Mucosa of descending colon (tissue), 3 donors: ENCODE measurements at places on chromosomes 11 and 22. TPM values are rescaled to one million over a fixed set of nuclear protein-coding genes. Genes with fewer than 3 reads are reported as not detected.

GGT5 gene
- 14.7 TPM for total RNA-seq

OR52H1 gene
- total RNA-seq, result 0.28 TPM

PHF5A gene
- total RNA-seq, result 31.7 TPM

CCDC81 gene
- total RNA-seq, result 0.61 TPM

MS4A10 gene
- not detected for total RNA-seq

F2 gene
- total RNA-seq, result 0.19 TPM

YPEL1 gene
- 2.7 TPM for total RNA-seq

HARBI1 gene
- 4.5 TPM for total RNA-seq

C22orf23 gene
- not detected for total RNA-seq

RTN4R gene
- total RNA-seq, result 3.5 TPM

MPEG1 gene
- 30.8 TPM for total RNA-seq

- DNase-seq, result peak; percentile 99
Measured at GRCh38 chr11:106021967-106022794, at the start of gene MSANTD4. Gene MSANTD4 (minus strand): TSS chr11:106022240. CDS start chr11:106010917, 11,323 bp downstream.

- DNase-seq, result no peak
Measured at GRCh38 chr11:114876234-114876633, 197.9 kb downstream of the NXPE2 start.

DNA sequence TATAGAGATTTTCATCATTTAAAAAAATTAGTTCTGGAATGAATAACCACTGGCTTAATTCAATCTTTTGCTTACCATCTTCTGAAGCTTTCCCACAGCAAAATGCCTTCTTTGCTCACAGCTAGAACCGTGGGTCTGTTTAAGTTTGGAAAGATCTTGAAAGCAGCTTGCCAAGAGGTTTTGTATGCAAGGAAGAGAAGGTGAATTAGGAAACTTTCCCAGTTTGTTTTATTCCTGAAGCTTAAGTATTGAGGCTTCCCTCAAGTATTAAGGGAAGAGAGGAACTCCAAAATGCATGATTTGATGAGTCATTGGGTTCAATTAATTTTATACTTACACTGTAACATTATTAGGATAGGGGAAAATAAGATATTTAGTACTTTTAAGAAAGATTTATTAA lies 1.9 kb upstream of the ARHGEF12 start:
- DNase-seq, result no peak

DNA sequence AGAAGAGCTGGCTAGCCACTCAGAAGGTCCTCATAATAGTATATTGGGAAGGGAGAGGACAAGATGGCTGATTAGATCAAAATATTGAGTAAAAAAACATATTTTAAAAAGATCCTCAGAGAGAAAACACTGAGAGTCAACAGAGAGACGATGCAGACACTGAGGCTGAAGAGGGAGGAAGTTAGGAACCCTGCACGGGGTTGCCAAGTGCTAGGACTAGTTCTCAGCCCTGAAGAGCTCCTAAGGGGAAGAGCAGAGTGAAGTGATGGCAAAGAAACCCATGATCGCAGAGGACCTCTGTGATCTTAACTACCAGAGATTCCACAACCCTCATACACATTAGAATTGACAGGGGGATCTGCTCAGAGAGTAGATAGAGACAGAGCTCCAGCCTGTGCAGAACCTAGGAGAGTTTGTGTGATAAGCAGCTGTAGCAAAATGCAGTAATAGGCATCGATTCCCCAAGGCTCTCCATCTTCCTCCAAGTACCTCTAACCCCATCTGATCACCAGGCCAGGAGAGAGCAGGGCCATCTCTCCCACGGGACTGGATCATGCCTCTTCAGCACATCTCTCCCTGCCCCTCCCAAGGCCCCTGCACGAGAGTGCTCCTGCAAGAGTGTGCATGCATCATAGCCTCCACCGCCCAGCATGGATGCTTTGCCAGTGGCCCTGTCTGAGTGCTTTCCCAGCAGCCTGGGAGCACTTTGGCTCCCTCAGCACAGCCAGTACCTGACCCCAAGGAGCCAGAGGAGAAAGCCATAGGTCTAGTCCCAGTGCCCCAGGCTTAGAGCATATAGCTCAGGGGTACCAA lies 41.2 kb upstream of the ARL14EP start:
- no peak for DNase-seq

DNA sequence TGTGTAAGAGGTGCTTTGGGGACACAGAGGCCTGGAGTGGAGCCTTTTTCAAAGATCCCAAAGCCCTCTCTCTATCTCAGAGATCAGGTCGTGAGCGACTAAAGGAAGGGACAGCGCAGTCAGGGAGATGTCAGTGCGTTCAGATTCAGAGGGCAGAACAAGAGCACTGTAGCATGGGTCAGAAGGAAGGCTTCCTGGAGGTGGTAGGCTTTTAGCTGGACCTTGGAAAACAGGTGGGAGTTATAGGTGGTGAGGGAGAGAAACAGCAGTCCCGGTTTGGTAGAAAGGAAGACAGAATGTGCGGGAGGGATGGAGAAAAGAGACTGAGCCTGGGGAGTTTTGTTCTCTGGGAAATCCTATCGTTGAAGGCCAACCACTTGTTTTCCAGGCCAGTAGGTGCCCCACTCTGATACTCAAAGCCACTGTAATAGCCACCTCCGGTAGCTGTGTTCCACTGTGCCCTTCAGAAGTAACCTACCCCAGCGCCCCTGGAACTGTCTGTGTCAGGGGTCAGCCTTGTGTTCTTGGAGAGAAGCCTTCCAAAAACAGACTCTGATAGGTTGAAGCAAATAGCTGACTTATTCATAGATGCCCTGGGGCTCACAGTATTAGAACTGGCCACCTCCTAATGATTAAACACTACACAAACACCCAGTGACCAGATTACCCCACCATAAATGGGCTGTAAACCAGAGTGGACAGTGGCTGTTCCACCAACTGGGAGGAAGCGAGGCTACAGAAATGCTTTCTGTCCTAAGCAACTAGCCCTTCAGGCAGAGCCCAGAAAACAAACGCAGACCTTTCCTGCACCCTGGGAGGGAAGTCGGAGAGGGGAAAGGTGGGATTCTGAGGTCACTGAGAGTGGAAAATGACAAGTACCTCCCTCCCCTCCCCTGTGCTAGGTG lies 157.7 kb downstream of the DBX1 start:
- DNase-seq, result no peak

DNA sequence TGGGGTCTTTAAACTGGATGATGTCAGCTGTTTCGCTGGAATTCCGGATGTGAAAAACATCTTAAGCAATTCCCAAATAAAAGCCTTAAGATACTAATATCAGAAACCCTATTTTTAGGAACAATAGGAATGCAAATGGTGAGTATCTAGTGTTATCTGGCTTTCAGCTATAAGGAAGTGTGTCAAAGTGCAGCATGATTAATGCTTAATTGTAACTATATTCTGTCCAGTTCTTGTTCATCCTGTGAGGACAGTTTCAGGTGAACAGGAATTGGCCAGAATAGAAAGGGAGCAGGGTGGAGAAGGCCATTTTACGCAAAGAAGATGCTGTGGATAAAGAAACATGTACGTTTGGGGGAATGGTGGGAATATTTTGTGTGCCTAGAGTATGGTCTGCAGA lies 108.2 kb downstream of the RASSF10 start:
- DNase-seq, result no peak

DNA sequence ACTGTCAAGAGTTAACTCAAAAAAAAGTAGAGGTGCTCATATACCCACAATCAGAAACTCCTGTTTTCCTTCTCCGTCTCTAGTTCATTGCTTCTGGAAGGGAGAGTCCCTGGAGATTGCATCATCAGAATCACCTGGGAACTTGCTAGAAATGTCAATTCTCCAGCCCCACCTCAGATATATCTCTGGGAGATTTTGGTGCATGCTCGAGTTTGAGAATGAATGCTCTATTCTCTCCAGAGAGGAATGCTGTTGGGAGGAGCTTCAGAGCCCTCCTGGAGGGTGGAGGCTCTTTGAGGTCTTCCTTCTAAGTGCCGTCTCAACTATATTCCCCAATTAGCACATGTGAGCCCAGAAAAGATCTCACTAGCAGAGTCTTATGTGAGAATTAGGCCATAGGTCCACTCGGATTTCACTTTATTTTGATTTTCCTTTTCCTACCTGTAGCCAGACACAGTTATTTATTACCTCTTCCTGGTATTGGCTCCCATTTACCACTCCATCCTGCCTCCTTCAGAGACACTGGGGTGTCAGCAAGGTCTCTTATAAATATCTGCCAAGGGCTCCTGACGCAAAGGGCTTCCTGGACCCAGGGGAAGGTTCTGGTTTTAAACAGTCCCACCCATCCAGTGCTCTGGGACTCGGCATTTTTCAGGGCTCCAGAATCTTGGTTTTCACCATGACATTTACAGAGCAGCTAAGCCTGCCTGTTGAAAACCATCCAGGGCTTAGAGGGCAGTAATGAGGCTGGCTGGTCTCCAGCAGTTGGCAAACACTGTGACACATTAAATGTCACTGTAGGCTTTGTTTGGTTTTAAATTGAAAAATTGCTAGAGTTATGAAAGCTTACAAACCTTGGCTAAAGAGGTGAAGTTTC lies 136.2 kb downstream of the CD44 start:
- peak; percentile 66 for DNase-seq

DNA sequence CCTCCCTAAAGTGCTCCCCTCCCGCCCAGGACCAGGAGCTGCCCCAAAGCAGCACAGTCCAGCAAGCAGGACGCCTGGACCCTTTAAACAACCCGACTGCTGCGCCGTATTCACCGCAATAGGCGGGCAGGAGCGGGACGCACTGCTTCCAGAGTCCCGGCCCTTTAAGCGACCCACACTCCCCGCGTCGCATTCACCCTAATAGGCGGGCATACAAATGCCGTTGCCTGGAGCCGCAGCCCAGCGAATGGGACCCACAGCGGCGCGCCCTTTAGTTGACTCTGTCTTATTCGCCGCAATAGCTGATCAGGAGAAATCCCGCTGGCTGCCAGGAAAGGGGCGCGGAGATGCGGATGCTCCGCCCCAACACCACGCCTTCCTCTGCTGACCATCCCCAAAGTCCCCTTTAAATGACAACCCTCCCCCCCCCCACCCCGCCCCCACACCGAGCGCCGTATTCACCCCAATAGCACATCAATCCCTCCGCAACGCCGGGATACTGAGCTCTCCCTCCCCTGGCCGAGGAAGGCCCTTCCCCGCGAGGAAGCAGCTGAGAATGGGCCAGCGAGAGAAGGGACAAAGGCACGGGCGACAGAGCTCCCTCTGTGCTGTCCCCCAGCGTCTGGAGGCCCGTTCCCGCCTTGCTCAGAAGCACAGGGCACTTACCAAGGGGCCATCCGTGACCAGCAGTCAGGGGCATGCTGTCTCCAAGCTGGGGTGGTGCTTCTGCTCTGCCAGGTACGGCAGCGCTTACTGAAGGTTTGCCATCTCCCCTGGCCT lies 4.7 kb downstream of the OSBPL5 start:
- peak; percentile 90 for DNase-seq

DNA sequence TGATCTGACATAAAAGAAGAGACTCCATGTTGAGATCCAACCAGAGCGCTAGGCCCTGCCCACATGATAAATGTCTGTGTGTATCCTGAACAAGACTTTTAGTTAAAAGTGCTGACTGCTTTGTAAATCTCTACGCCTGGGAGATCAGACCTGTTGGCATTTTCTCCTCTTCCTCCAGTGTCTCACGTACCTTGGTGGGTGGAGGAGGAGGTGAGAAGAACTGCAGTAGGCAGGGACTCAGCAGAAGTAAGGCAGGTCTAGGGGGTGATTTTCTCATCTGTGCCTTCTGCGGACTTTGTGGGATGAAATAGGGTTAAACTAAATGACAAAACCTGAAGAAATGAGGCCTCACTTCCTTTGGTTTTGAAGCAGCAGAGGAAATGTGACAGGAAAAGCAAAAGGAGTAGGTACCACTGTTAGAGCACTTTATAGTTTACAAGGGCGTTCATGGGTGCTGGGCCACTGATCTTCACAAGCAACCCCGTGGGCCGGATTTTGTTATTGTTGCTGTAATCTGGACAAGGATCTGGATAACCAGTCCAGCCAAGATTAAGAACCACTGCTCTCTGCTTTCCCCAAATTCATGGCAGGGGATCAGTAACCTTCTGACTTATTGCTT lies 36.7 kb upstream of the PLET1 start:
- no peak for DNase-seq

- DNase-seq, result no peak
Measured at GRCh38 chr11:21109341-21109740, 440.0 kb downstream of the NELL1 start.

GRCh38 chr22:25540908-25541660 lies 23.4 kb upstream of the GRK3 start:
- no peak for DNase-seq

DNA sequence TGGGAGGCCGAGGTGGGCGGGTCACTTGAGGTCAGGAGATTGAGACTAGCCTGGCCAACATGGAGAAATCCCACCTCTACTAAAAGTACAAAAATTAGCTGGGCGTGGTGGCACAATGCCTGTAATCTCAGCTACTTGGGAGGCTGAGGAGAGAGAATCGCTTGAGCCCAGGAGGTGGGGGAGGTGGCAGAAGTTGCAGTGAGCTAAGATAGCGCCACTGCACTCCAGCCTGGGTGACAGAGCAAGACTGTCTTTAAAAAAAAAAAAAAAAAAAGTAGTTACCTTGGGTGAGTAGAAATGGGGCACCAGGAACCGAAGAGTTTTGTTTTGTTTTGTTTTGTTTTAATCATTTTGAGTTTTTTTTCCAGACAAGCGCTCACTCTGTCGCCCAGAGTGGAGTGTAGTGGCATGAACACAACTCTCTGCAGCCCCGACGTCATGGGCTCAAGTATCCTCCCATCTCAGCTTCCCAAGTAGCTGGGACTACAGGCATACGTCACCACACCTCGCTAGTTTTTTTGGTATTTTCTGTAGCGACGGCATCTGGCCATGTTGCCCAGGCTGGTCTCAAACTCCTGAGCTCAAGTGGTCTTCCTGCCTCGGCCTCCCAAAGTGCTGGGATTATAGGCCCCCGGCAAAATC lies 15.8 kb downstream of the THAP12 start:
- DNase-seq, result no peak

- DNase-seq, result no peak
Measured at GRCh38 chr11:101030692-101031091, 98.9 kb downstream of the PGR start.

DNA sequence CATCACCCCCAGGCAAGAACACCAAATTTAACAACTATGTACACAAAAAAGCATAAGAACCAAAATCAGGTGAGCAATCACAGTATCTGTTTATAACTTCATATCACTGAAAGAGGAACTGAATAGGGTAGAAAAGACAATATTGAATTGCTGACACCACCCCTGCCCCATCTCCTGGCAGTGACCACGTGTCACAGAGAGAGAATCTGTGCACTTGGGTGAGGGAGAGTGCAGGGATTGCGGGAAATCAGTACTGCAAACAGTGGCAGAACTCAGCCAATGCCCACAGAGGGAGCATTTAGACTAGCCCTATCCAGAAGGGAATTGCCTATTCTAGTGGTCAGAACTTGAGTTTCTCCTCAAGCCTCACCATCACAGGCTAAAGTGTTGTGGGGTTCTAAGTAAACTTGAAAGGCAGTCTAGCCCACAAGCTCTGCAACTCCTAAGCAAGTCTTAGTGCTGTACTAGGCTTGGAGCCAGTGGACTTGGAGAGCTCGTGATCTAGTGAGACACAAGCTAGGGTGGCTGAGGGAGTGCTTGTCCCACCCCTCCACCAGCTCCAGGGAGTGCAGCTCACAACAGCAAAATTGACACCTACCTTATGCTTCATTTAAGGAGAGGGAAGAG lies 82.8 kb upstream of the PTH start:
- DNase-seq, result no peak

- DNase-seq, result no peak
Measured at GRCh38 chr11:35146074-35146521, 7.1 kb downstream of the CD44 start.

- peak; percentile 23 for DNase-seq
Measured at GRCh38 chr11:1845561-1846452, 7.0 kb downstream of the TNNI2 start.

GRCh38 chr11:103364687-103365086 lies 255.5 kb downstream of the DYNC2H1 start:
- DNase-seq, result no peak

- no peak for DNase-seq
Measured at GRCh38 chr22:41096391-41096790, 4.0 kb downstream of the EP300 start.

GRCh38 chr11:977830-978720 lies 52.4 kb downstream of the AP2A2 start:
- DNase-seq, result no peak
